Prostate gland (tissue), 2 donors: ENCODE measurements at places on chromosomes 7 and 10. TPM values are rescaled to one million over a fixed set of nuclear protein-coding genes. Genes with fewer than 3 reads are reported as not detected.

The HOXA6 gene
- total RNA-seq: 7.5 TPM

The NRCAM gene
- 3.1 TPM for total RNA-seq

The ZNF107 gene
- total RNA-seq: 9.7 TPM

The NACAD gene
- 3.5 TPM for total RNA-seq

The NOS3 gene
- 6.1 TPM for total RNA-seq

The LIPJ gene
- total RNA-seq: 0.17 TPM

The PFKFB3 gene
- 24.3 TPM for total RNA-seq

The FLNC gene
- total RNA-seq: 104 TPM

The MRLN gene
- not detected for total RNA-seq

The KBTBD2 gene
- 38.7 TPM for total RNA-seq

The NAT16 gene
- not detected for total RNA-seq

The SPACDR gene
- not detected for total RNA-seq
